ENCODE measurements at places on chromosomes 16 and 17.

GRCh38 chr16:11402051-11402744, 56.9 kb downstream of the RMI2 start:
- DNase-seq: no peak

DNA sequence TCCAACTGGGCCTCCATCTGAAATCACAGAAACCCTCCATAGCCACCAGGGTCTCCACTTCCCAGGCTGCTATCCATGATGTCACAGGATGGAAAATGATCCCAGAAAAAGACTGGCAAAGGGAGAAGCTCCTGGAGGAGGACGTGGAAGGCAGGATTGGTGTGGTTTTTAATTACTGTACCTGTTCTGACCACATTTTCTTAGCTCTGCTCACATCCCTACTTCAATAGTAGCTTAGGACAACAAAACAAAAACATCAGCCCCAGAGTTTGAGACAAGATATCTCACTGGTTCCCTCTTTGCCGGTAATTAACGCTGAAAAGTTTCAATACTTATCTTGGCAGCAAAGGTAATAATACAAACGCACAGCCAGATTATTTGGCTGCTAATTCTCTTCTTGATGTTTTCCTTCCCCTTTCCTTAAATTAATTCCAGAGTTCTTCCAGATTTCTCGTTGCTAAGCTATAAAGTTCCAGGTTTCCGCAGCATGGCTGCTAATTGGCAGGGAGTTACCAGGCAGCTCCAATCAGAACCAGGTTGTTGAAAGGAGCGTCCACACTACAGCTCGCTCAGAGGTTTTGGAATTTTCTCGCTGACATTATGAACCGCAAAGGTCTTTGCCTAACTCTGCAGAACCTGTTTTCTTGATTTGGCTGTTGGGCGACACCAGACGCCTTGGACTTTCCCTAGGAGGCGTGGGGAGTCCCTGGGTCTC, 263.4 kb downstream of the MRTFB start:
- no peak for DNase-seq

- DNase-seq: no peak
Observed at GRCh38 chr16:84889066-84889465, 69.3 kb downstream of the CRISPLD2 start.

DNA sequence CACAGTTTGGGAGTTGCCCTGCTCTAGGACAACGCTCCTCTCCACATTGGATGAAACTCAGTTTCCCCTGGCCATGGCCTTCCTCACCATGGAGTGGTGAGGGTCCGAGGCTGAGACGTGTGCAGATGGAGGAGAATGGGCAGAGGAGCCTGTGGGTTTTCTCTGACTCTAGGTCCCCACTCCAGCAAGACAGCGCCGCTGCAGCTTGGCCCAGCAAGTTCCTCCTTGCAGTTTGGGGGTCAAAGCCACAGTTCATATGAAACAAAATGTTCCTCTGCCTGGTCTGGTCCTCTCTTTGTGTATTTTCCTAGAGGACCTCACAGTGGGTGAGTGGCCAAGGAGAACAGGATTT, 2.3 kb downstream of the C16orf54 start:
- DNase-seq: no peak

DNA sequence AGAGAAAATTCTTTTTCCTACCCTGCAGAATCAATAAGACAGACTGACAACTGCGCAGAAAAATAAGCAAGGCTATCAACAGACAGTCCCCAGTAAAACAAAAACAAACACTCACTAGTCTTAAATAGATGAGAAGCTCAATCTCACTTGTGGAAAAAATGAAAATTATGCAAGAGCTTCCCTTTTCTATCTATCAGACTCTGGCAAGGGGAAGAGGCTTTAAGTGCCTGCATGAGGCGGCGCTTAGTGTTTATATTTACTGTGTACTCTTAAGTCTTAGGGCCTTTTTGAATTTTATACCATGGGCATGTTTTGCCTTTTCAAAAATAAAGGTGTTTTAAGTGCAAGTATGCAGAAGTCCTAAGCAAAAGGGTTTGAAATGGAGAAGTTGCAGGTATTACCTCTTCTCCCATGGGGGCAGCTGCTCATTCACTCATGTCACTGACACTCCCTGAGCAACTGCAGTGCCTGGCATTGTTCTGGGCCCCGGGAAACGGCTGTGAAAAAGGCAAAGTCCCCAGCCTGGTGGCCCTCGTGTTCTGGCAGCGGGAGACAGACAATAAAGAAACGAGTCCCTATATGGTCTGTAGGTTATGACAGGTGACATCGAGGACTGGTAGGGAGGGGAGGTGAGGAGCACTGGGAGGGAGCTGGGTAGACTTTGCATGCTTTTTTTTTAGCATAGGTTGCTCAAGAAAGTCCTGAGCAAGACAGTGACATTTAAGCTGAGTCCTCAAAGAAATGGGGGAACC, 35.2 kb downstream of the HSBP1 start:
- no peak for DNase-seq

- DNase-seq: no peak
Observed at GRCh38 chr17:20063665-20064648, 54.8 kb downstream of the SPECC1 start.

DNA sequence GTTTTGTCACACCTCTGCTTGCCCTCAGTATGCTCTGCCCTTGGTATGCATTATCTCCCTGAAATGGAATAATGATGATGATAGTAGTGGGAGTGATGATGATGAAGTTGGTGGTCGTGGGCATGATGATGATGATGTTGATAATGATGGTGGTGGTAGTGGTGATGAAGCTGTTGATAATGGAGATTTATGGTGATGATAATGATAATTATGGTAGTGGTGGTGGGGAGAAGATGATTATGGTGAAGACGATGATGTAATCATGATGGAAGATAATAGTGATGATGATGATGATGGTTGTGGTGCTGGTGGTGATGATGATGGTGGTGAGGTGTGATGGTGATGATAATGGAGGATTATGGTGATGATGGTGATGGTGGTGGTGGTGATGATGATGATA, 390.1 kb upstream of the EEF2KMT start:
- no peak for DNase-seq

GRCh38 chr16:66427871-66428681, 981 bp downstream of the BEAN1 start:
- no peak for DNase-seq

DNA sequence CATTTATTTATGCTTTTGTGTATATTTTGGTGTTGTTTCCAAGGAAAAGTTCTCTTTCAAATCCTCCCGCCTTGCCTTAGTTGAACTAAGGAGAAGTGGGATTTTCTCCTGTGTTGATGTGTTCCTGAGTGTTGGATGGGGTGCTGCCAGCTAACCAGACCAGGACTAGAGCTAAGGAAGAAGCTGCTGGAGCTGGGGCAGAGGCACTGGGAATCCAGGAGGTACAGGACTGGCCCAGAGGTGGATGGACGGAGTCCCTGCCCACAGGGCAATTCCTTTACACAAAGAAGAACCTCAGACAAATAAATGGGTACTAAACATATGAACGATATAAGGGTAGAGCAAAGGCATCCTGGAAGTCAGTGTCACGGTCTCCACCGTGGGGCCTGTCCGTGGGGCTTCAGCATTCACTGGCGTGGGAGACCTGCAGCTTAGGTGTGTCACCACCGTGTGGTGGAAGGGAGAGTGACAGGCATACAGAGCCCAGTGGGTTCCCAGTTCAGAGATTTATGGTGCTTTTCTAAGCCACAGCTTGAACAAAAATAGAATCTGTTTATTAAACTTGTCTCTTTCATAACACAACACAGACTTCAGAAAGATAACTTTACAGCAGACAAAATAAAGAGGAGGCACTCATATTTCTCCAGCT, 270.7 kb downstream of the NTN1 start:
- DNase-seq: peak; percentile 27

DNA sequence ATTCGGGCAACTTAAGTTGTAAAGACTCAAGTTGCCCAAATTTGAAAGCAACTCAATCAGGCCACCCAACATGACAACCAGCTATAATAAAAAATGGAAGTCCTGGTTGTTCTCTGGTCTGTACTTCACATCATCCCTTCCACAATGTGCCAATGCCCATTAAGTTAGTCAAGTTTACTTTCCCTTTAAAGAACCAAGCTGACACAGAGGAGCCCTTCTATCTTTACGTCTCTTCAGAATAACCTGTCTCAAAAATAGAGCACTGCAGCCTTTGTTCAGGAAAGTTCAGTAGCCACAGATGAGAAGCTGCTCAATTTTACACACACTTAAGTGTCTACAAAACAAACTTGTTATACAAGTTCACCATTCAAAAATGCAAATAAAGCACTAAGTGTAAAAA, 75.1 kb upstream of the C17orf78 start:
- DNase-seq: no peak

GRCh38 chr16:87057211-87057881, 259.8 kb downstream of the C16orf95 start:
- DNase-seq: peak; percentile 72

DNA sequence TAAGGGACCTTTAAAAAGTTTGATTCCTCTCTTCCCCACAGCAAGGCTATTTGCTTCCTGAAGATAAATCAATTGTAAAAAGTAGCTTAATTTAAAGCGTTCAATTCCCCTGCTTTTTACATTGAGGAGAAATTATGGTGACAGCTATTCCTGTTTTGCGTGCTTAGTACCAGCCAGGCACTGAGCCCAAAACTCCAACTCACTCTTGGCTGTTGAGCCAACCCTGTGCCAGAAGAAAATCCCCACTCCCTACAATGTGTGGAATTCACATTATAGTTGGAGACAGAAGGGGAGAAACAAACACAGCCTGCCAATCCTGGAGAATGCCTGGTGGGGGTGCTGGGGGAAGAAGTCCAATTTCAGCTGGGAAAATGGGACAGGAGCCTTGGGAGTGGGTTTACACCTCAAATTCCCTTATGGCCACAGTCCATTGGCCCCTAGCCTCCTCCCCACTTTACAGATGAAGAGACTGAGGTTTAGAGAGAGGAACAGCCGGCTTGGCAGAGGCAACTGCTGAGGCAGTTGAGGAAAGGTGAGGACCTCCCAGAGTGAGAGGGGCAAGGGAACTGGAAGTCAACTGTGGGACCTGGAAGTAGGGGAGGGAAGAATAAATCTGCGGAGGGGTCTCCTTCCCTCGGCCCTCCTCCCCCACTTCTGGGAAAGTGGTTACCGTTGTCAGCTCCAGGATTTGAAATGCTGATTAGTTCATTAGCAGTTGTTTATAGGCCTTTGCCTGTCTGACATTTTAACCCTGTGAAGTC, 26.1 kb downstream of the CDH1 start:
- DNase-seq: no peak

DNA sequence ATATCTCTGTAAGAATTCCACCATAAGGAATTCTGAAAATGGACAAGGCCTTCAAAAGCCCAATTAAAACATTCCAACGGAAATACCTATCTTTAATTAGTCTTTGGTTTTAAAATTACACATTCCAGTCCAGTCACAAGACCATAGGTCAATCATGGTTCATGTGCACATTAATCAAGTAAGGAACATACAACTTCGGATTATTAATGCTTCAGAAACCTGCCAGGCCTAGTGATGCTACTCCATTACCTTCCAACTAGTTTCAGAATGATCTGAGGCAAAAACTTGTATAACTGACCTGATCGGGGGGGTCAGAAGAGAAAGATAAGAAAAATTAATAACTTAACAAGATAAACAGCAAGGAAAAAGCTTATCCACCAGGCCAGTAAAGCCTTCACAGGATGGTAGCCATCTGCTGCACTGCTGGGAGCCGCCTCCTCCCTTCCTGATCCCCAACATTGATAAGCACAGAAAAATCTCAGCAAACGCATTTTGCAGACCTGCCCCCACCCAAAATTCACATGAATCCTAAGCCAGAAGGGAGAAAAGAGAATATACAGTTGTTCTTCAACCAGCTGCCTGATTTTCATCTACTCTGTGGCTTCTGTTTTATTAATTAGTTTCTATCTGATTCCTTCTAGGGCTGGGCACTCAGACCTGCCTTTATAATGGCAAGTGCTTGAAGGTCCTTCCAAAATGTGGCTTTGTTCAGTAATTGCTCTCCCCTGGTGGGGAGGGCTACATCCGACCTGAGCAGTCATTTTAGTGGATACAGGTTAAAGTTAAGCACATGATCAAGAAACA, 6.0 kb downstream of the SDR42E1 start:
- DNase-seq: no peak

DNA sequence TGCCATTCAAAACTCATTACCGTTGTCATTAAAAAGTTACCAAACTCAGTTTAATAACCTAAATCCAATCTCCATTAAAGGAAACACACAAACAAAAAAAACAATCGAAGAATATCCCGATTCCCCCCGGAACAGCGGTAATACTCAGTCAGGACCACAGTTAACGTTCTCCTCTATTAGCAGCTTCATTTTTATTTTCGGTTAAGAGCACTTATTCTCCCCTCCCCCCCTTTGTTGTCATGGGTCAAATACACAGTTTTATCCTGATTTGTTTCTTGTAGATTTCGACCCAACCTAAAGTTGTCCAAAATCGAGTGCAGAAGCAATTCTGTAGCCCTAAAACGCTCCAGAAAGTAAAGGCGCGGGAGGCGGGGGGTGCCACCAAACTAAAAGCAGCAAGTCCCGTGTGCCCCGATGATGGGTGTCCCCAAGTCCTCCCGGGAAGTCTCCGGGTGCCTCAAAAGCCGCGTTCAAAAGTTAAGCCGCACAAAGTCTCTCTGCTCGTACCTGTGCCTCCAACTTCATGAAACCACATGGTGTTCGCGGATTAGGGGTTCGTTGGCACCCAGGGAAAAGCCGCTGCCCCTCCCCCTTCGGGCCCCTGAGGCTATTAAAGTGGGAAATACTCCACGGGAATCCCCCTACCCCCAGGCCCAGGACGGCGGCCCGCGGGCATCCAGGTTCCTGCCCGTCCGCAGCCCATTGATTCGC, 996 bp downstream of the SUMO2 start:
- peak; percentile 35 for DNase-seq

DNA sequence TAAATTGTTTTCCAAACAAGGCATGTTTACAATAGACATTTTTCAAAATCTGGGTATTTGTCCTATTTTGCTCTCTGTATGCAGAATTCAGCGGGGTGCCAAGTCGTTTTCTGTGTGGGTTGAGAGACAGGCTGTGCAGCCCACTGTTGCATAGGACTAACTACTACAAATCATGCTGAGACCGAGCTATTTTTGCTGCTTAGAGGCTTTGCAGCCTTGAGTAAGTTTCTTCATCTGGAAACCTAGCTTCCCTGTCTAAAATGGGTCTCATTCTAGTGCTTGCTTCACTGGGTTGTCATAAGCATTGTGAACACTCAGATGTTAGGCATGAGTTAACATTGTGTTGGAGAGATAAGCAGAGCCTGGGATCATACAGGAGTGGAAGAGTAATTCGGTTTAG, 1.3 kb downstream of the PRPSAP2 start:
- DNase-seq: peak; percentile 7

DNA sequence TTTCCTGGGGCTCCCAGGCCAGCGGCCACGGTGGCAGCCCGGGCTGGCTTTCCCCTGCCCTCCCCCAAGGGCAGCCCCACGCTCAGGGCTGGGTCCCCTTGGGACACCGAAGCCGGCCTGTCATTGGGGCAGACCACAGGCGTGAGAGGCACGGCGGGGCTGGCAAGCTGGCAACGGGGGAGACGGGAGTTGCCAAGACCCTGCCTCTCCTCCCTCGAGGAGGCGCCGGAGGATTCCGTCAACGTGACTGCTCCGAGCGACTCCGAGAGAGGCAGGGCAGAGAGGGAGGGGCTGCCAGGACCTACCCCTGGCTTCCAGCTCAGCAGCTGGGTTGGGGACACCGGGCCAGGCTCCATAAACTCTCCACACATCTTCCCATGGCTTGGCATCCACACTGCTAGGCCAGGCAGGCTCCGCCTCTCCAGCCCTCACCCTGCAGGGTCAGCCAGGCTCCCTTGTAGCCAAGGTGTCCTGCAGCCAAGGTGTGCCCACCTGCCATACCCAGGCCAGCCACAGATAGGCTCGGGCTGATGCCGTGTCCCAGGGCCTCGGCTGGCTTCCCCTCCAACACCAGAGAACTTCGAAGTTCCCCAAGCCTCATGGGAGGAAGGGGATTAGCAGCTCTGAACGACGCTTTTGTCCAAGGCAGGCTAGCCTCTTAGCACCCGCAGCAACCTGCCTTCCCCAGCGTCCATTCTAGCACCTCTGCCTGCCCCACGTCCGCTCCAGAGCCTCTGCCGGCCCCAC, 25.5 kb downstream of the TIMM22 start:
- DNase-seq: no peak

All from NCI-H1417 (cell line).